Suprapubic skin (tissue), 4 donors: ENCODE measurements at places on chromosomes 6 and 20.

GRCh38 chr20:20237093-20237959 is 130.6 kb upstream of the INSM1 start:
- DNase-seq, result no peak

DNA sequence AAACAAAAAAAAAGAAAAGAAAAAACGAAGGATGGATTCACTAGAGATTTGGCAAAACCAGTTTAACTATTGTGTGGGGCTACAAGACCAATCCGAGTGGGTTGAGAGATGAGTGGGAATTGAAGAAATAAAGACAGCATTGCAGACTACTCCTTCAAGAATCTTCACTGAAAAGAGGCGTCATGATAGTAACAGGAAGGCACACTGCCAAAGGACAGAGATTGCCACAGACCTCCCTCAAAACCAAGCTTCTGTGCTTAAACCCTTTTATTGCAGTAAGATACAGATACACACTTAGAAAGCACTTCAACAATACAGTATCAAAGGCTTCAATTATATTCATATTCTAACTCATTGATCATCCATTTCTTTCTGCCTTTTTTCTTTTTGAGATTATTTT is 103.9 kb downstream of the IPCEF1 start:
- no peak for DNase-seq

DNA sequence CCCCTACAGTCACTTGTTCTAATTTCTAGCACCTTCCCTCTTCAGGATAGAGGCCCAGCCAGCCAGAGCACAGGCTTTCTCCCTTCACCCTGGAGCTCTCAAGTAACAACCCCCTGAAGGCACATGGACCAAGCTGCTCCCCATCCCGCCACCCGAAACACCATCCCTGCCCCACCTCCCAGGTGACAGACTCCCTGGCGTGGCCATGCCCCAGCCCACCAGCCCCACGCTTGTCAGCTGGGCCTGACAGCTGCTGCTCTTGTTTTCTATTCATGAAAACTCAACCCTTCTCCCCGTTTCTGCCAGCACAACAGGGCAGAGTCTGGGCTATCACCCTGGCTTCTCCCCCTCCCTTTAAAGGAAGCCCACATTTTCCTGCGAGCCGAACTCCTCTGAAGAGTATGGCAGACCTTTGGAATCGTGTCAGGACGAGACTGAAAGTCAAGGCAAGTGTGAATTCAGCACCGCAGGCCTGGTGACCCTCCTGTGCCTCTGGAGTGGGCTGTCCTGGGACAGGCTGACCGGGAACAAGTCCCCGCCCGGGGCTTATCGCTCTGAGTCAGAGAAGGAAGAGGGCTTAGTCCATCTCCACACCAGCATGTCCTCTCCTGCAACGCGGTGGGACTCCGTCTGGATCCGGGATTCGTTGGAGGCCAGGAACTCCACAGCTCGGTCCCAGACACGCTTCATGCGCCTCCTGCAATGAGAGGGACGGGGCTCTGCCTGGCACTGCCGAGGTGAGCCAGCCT is 16.7 kb downstream of the LEMD2 start:
- no peak for DNase-seq

DNA sequence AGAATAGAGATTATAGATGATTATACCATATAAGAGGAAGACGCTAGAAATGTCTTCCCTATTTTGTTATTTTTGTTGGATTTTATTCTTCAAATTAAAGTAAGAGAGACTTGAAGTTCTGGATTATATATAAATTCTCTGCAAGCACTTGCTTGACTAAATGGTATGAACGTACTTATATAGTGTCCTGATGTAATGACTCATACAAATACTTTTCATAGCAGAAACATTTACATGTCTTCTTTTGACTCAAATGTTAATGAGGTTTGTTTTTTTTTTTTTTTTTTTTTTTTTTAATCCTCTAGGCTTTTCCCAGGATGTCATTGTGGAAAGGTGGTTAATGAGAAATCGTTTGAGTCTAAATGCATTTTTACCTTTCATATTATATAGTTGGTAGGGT is 55.0 kb downstream of the PDE7B start:
- no peak for DNase-seq

DNA sequence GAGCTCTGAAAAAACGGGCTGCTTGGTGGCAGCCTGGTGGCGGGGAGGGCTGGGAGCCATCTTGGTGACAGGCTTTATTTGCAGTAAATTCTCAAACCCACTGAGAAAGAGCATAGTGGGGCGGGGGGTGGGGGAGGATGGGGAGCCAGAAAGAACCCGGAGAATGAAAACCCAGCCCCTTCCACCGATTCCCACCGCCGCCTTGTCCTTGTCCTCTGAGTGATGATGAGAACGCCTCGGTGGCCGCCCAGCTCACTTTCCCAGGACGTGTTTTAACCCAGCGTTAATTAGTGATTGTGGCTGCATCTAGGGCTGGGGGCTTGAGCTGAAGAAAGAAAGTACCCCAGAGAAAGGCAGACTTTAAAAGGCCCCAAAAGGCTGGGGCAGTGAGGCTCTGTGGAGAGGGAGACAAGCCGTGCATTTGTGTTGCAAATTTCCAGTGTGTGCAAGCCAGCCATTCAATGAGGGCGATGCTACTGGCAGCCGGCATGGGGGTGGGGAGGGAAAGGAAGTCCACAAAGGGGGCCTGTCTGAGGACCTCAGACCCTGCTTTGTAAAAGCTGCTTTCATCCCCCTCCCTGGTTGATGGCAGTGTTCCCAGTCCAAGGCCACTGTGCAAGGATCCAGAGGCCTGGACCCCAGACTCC is 6.2 kb upstream of the GHRH start:
- no peak for DNase-seq

GRCh38 chr20:34984756-34985261 is 29.1 kb downstream of the MYH7B start:
- no peak for DNase-seq

- DNase-seq, result no peak
Observed at GRCh38 chr6:10391799-10392198, 23.1 kb downstream of the TFAP2A start.

DNA sequence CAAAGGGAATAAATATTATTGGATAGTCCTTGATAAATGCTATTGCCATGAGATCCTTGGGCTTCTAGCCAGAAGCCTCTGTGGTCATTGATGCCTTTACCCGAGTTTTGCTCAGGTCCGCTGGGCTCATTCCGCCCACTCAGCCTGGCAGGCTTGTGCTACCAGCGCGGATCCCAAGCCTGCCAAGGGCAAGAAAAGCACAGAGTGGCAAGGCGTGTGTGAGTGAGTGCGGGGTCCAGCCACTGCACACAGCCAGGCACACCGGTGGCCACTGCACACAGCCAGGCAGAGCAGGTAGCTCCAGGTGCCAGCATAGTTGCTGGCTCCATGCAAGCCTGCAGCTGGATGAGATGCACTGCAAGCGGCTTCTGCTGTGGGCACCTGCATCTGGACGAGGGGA is 38.7 kb downstream of the STK38 start:
- DNase-seq, result no peak

- no peak for DNase-seq
Observed at GRCh38 chr20:53329781-53330180, 263.9 kb downstream of the ZNF217 start.

- no peak for DNase-seq
Observed at GRCh38 chr6:134734312-134734869, 215.5 kb downstream of the ALDH8A1 start.

DNA sequence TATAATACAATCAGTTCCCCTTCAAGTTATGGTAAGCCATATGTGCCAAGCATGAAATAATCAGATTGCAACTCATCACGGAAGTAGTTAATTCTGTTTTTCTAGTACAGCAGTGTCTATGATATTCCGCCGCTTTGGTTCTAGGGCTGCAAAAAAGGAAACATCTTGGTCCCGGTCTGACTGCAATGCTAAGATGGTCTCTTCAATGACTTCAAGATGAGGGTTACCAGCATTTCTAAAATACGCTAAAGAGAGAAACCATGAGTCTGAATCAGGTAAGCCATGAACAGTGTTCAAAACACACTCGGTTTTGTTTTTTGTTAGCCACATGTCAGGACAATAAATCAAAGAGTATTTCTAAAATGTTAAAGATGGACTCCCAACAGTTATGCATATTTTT is 3.2 kb upstream of the ANKRD60 start:
- DNase-seq, result no peak

GRCh38 chr6:113412589-113413357 is 444.4 kb upstream of the MARCKS start:
- DNase-seq, result no peak

- no peak for DNase-seq
Observed at GRCh38 chr20:50848341-50848808, 53.5 kb downstream of the BCAS4 start.

DNA sequence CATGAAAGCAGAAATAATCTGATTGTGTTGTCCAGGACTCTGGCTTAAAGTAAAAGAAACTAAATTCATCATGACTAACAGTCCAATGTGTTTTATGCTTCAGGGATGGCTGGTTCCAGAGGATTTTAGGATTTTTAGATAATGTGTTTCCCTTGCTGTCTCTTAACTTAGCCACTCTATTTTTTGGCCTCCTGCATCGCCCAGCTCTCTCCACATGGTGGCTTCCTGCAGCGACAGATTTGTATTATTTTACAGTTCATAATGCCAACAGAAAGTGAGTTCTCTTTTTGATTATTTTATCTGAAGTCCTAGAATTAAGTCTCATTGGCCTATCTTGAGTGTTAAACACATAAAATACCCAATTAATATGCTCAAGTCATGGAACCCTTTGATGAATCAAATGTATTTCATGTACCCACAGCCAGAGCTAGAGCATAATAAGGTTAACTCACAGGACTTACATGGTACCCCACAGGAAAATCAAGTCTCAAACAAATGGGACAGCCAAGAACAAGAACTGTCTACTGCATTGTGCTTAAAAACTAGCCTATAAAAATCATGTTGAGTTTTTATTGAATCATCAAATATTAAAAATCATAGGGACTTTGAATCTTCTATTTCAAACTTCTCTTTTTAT is 582.5 kb downstream of the DOK5 start:
- DNase-seq, result no peak
